ENCODE measurements at places on chromosomes 1 and 21. TPM values are rescaled to one million over a fixed set of nuclear protein-coding genes. Genes with fewer than 3 reads are reported as not detected.

Gene TSSK3
- 1.2 TPM for total RNA-seq

Gene KIAA1614
- total RNA-seq = 59.9 TPM

Gene FAM167B
- not detected for total RNA-seq

Gene ORC1
- total RNA-seq = 37.3 TPM

Gene SH2D1B
- total RNA-seq = not detected

Gene IRF6
- total RNA-seq = not detected

Gene FHAD1
- 2.3 TPM for total RNA-seq

Gene PPP1R15B
- total RNA-seq = 71.4 TPM

Gene PRAMEF18
- total RNA-seq = not detected

Gene C1orf87
- total RNA-seq = not detected

Gene TMEM52
- 0.61 TPM for total RNA-seq

Gene PYHIN1
- total RNA-seq = not detected

Gene CFAP74
- total RNA-seq = not detected

Gene TTC24
- not detected for total RNA-seq

Gene PODN
- total RNA-seq = 0.41 TPM

Gene CLCA1
- total RNA-seq = not detected

Gene LCE3D
- not detected for total RNA-seq

Gene RNASEL
- total RNA-seq = 1.5 TPM

Gene RGS16
- total RNA-seq = 101 TPM

Gene TMEM82
- not detected for total RNA-seq

Gene TENT5C
- 0.91 TPM for total RNA-seq

Gene OR6N1
- total RNA-seq = not detected

Gene CRYAA
- total RNA-seq = not detected

Gene CLEC20A
- total RNA-seq = not detected

Gene ERO1B
- 2.3 TPM for total RNA-seq

Gene KRTAP12-4
- not detected for total RNA-seq

Gene CDA
- not detected for total RNA-seq

Gene LCE1A
- total RNA-seq = not detected

Gene CNKSR1
- 2.6 TPM for total RNA-seq

Gene GJA4
- total RNA-seq = not detected

Gene HDAC1
- total RNA-seq = 160 TPM

Gene FCER1G
- total RNA-seq = 0.28 TPM

Gene ODF2L
- 20.7 TPM for total RNA-seq

Gene CDC42
- 335 TPM for total RNA-seq

Gene CD34
- 0.36 TPM for total RNA-seq

Gene RPTN
- total RNA-seq = not detected

Gene TCEA3
- total RNA-seq = 0.10 TPM

Gene MIXL1
- not detected for total RNA-seq

Gene ARHGAP30
- 0.23 TPM for total RNA-seq

Gene TACSTD2
- not detected for total RNA-seq

Gene IKBKE
- 3.1 TPM for total RNA-seq

Gene CHAF1B
- 18.7 TPM for total RNA-seq

Gene OR2G2
- not detected for total RNA-seq

Gene KRTAP7-1
- total RNA-seq = not detected

Gene LAD1
- 1.1 TPM for total RNA-seq

Gene AGPAT3
- 18.3 TPM for total RNA-seq

Gene RHD
- not detected for total RNA-seq

Gene SLX9
- total RNA-seq = 26.8 TPM

Gene PRRX1
- 0.73 TPM for total RNA-seq
